ENCODE measurements at places on chromosomes 1 and 21.

- DNase-seq, result peak; percentile 13
Measured at GRCh38 chr1:203274603-203275381, 30.5 kb upstream of the BTG2 start.

- DNase-seq, result no peak
Measured at GRCh38 chr1:77412069-77412819, 130.4 kb downstream of the AK5 start.

- no peak for DNase-seq
Measured at GRCh38 chr1:175237389-175237788, 44.8 kb upstream of the KIAA0040 start.

DNA sequence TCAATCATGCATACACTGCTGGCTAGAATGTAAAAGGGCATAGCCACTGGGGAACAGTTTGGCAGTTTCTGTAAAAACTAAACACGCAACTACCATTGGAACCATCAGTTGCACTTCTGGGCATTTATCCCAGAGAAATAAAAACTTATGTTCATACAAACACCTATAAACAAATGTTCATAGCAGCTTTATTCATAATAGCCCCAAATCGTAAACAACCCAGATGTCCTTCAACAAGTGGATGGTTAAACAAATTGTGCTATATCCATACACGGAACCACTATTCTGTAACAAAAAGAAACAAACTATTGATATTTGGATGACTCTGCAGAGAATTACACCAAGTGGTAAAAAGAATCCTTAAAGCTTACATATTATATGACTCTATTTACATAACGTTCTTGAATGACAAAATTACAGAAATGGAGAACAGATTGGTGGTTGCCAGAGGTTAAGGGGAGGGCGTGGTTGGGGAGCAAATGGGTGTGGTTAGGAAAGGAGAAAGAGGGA is 22.8 kb downstream of the LACTBL1 start:
- DNase-seq, result no peak

DNA sequence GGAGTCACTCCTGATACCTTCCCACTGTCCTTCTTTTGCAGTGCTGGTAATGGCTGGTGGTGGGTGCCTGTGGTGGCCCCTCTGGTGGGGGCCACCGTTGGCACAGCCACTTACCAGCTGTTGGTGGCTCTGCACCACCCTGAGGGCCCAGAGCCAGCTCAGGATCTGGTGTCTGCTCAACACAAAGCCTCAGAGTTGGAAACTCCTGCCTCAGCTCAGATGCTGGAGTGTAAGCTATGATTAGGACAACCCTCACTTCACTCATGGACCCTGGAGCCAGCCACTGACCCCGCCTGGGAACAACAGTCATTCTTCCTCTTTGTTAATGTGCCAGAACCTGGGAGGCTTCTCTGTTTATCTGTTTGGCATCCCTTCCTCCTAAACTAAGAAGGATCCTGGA is 1.1 kb upstream of the ATP8B2 start:
- DNase-seq, result no peak

DNA sequence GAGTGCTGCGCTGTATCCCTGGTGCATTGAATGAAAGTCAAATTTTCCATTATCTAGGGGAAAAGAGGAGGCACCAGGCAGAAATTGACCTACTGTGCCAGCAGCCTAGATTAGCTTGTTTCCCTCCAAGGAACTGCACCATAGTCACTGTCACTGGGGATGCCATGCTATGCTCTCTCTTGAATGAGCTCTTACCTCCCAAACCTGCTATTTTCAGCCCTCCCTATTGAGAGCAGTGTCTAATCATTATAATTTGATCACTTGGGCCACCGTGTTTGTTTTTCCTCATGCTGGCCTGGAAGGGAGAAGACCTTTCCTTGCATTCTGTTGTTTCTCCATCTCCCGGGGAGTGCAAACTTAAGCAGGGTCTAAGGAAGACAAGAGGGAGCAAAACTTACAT is 492.9 kb downstream of the SIPA1L2 start:
- DNase-seq, result no peak

DNA sequence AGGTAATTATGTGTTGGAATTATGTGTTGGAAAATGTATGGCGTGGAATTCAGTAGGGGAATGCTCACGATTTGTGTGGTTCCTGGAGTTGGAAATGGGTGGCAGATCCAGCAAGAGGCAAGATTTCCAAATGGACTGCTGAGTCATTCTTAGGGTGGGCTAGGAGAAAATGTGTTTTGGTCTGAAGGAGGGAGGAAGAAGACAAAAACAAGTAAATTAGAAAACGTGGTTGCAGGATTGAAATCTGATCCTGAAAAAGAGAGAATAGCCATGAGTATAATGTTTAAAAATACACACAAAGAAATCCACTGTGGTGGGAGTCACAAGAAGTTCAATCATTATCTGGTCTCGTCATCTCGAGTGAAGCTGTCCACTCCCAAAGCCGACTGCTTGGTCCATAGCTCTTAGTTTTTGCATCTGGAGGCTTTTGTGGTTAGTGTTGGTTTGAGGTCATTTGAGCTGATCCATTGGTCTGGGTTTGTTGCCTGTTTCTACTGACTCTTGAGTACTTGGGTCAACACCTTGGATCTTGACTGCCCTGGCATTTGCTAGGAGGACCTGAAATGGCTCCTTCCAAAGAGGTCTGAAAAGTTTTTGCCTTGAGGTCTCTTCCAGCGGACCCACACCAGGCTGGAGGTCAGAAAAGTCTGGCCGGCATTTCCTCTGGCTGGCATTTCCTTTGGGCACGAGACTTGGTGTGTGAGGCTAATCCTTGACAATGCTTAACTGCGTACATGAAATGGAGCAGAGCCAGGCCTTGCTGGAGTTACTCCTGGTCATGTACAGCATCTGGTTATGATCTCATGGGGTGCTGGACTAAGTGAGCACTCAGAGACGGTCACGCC is 9.2 kb downstream of the MX2 start:
- no peak for DNase-seq

GRCh38 chr1:25145775-25146393 is 86.4 kb downstream of the SYF2 start:
- DNase-seq, result peak; percentile 55

DNA sequence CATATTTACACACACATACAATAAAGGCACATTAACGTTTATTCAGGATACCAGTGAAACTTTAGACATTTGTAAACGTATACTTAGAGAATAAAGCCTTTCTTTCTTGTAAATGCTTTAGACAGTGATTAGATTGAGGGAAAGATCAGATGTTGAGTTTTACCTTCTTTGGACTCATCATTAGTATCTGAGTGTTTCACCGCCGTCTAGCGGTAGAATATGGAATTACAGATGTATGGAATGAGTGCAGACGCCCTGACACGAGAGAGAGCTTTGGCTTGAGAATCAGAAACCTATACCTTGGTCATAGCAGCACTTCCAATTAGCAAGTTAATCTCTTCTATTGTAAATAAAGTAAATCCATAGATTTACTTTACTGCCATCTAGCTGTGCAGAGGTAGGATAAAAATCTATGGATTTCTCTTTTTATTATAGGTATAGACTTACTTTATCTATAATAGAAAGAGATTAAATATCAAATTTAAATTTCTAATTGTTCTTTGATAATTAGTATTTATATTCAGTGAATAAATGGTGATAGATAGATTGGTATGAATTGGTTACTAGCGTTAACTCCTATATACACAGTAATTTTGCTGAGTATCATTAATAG is 12.6 kb downstream of the FLG2 start:
- DNase-seq, result peak; percentile 4

DNA sequence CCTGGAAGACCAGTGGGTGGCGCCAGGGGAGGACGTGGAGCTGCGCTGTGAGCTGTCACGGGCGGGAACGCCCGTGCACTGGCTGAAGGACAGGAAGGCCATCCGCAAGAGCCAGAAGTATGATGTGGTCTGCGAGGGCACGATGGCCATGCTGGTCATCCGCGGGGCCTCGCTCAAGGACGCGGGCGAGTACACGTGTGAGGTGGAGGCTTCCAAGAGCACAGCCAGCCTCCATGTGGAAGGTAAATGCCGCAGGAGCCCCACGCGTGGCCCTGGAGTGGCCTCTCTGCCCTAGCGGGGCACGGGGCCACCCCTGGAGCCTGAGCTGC is 75.2 kb downstream of the OBSCN start:
- DNase-seq, result no peak

DNA sequence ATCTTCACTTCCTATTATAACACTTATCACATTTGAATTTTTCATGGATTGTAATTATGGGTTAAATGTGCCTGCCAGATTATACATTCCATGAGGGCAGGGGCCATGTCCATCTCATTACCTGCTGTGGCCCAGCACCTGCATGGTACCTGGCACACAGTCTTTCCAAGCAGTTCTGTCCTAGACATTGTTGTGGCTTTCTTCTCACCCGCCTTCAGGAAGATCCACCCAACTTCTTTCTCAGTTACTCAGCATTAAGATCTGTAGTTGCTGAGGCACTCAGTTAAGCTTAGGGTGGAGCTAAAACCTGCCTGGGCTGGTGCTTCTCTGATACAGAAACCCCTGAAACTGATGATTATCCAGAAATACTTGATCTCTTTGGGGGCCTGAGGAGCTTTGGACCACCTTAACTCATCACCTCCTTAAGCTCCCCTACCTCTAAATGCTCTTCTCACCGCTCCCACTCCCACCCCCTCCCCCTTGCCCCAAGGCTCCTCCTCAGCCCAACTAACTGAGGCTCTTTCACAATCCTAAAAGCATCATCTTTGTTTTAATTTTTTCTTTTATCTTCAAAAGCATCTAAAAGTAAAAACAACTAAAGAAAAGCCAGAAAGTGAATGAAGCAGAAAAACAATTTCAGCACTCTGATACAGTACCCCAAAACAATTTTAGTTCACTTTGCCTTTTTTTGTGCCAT is 190.6 kb downstream of the FGGY start:
- DNase-seq, result no peak

GRCh38 chr1:208598021-208598420 is 353.8 kb upstream of the PLXNA2 start:
- no peak for DNase-seq

DNA sequence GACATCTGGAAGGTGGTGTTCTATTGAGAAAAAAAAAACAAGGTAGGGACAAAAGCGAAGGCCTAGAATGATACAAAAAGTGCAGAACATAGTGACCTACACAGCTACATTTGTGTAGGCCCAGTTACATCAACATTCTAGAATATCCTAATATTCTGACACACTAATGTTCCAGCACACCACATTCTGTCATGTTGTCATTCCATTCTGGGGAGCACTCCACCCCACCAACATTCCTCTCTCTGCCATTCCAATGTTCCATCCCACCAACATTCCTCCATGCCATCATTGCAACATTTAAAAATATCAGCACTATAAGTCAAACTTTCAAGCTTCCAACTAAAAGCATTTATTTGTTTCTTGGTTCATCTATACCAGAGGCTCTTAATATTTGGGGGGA is 28.5 kb downstream of the COA7 start:
- DNase-seq, result no peak

DNA sequence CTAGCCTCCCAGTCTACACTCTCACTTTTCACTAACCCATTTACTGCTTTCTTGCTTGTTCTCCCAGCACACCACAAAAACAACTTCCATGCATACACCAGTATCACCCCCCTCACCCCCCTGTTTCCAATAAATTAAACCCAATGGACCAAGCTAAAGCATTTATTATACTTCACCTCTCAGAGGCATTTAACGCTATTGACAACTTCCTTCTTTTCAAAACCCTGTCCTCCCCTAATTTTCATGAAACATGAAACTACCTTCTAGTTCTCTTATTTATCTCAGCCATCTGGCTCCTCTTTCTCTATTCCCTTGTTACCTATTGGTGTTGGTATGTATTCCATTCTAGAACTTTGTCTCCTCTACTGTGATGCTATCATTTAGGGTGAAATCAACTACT is 32.3 kb downstream of the PTPRC start:
- DNase-seq, result no peak

GRCh38 chr1:64569411-64569810 is 99.5 kb downstream of the CACHD1 start:
- no peak for DNase-seq

- DNase-seq, result no peak
Measured at GRCh38 chr1:36208978-36209703, 15.1 kb upstream of the THRAP3 start.

- no peak for DNase-seq
Measured at GRCh38 chr1:206521127-206521526, 13.8 kb downstream of the RASSF5 start.

DNA sequence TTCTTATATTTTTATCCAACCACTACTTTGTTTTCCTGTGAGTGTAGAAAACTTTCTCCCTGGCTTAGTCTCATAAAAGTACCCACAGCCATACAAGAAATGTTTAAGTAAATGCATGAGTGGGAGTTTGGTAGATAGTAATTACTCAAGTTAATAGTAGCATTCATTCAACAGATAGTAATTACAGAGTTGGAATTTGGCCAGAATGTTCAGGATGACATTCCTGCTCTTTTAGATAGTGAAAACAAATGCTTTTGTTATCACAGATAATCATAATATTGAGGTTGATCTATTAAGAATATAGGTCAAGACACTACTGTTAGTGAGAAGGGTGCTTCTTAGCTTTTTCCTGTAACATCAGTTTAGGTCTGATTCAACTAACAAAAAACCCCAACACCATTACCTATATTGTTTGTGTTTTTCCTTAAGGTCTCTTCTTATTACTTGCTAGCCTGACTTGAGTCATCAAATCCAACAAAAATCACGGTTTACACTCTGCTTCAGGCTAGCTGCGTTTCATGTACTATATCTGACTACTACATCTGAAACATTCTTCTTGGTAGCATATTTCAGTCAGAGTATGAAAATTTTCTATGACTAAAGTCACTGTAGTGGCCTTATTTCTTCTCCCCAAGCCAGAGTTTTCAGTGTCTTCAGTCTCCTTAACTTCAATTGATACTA is 163.7 kb downstream of the HS2ST1 start:
- DNase-seq, result no peak

- DNase-seq, result no peak
Measured at GRCh38 chr1:101394041-101394440, 157.2 kb downstream of the S1PR1 start.

- DNase-seq, result no peak
Measured at GRCh38 chr1:84450910-84451309, 28.2 kb upstream of the RPF1 start.

- no peak for DNase-seq
Measured at GRCh38 chr1:100582943-100583342, 45.0 kb downstream of the GPR88 start.

DNA sequence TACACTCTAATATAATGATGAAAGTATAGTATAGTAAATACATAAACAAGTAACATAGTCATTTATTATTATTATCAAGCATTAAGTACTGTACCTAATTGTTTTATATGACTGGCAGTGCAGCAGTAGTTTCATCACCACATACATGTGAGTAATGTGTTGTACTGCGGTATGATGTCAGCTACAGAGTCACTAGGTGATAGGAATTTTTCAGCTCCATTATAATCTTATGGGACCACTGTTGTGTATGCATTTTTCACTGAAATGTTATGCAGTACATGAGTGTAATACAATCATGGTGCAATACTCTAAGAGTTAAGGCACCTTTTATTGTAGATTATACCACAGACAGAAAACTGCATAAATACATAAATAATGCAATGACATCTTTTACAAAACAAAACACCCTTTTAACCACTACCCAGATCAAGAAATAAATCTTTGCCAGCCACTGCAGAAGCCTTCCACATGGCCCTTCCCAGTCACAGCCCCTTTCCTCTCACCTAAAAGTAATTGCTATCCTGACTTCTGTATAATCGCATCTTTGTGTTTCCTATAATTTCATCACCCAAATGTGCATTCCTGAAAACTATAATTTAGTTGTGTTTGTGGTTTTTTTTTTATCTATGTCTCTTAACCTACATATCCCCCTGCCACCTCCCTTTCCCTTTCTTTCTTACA is 16.3 kb downstream of the ABCD3 start:
- DNase-seq, result no peak
